NCI-H446 treated with DMSO at 0.1 percent for 48 hours (cell line): ENCODE measurements at places on chromosomes 16 and 17.

GRCh38 chr17:29369831-29370735, 20.1 kb upstream of the TAOK1 start:
- DNase-seq: peak; percentile 60

GRCh38 chr16:9602189-9602588, 510.7 kb downstream of the HAPSTR1 start:
- no peak for DNase-seq

DNA sequence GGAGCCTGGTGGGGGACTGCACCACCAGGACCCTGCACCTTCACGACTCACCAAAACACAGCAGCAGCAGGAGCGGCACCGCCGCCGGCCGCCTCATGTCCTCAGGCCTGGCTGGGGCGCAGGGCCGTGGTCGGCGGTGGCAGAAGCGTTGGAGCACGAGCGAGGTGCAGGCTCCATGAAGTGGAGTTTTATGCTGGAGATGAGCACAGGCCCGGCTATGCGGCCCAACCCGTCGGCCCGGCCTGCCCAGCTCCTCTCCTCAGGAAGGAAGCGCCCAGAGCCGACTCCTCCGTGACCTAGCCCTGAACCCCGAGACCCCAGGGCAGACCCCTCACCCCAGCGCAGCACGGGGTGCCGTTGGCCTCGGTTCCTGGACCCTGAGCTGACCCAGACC, at the start of gene PRSS27:
TSS of gene PRSS27 (minus strand) at position 161 of the 394 bp plus-strand sequence. CDS start at position 97, 64 bp downstream.
- DNase-seq: no peak

DNA sequence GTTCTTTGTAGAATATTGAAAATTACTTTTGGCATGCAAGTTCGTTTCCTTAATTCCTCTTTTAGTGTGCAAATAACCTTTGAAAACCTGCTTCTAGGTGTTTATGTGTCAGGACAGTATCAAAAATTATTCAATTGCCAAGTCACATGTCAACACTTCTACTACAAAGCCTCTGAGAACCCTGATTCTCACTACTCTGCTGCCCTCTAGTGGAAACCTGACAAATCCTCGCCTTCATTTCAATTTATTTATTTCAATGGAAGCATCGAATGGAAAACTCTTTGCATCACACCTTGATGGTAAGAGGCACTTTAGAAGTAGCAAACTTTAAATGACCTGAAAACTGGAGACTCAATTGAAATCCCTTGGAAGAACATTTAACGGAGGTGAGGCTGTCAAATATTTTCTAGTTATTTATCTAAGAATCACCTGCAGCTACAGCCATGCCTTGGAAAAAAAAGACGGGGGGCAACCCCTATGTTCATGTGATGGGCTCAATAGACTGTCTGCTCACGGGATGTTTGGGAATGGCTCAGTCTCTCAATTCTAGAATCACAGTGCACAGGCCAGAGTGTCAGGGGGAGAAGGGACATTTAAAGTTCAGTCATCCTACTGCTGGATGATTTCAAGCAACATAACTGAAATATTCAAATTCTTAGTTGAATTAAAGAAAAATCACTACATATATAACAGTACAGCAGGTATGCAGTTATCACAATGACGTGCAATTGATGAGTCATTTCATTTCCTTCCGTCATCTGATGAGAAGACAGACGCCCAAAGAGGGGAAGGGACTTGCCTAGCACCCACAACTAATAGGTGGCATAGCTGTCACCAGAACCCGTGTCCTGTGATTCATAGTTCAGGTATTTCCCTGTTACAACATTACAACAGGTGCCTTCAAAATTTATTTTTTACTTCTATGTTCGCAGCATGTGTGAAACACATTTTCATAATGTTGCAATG, 563.9 kb downstream of the TOX3 start:
- peak; percentile 21 for DNase-seq

GRCh38 chr17:73227944-73228343, 33.7 kb downstream of the CPSF4L start:
- no peak for DNase-seq

DNA sequence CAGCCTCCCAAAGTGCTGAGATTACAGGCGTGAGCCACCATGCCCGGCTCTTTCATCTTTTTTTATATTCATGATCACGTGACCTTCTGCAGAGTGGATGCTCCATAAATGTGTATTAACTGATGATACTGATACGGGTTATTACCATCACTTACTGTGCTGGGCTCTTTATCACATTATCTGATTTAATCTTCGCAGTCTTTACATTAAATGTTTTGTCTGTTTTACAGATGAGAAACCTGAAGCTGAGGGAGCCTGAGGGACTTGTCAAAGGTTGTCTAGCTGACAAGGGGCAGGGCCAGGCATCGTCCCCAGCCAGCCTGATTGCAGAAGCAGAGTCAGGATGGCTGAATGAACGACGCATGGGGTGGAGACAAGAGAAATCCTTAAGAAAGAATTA, 104.4 kb downstream of the NTN1 start:
- DNase-seq: no peak

GRCh38 chr16:15870011-15870410, 13.2 kb upstream of the MYH11 start:
- no peak for DNase-seq

DNA sequence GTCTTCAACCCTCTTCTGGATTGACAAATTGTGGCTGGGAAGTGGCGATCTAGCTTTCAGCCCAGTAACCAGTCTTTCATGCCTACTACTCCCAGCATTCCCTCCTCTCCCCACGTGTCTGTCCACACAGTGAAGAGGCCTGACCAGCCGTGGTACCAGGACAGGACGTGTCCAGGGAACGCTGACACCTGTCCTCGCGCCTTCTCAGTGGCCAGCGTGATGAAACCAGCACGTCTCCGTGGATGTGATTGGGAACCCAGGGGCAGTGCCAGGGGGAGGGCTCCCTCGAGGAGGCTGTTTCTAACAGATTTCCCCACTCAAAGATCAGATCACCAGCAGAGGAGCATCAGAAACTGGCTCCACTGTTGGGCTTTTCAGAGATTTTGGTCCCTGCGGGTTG, 69.1 kb downstream of the RPA1 start:
- DNase-seq: no peak

GRCh38 chr17:12990926-12991325, 26.9 kb downstream of the ELAC2 start:
- no peak for DNase-seq

DNA sequence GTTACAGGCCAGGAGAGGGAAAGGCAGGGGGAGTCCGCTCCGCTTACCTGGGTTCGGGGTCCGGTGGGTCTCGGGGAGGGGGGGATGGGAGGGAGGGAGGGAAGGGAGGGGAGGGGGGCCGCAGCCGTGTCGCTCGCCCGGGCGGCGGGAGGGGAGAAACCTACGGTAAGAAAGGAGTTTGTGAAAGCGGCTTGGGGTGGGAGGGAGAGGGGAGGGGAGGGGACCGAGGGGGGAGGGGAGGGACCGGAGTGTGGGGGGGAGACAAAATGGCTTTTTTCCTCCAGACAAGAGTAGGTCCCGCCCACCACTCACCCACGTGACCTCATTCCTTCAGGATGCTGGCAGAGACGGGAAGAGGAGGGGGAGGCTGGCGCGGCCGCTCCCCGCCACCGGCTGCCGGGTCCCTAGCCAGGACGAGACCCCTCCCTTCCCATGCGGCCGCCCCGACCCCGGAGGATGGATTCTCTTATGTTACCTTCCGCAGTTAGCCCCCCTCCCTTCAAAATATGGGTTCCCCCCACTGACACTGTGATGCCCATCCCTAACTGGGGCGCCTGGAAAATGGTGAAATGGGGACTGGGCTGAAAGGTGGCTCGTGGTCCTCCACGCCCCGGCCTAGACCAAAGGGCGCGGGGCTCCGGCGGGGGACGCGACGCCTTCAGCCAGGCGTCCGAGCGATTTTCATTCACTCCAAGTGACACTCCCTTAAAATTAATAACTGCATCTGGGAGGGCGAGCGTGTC, at the start of gene PCGF2:
TSS of gene PCGF2 (minus strand) at position 188 of the 743 bp plus-strand sequence. CDS start 7,934 bp downstream, outside the sequence.
- DNase-seq: peak; percentile 80

DNA sequence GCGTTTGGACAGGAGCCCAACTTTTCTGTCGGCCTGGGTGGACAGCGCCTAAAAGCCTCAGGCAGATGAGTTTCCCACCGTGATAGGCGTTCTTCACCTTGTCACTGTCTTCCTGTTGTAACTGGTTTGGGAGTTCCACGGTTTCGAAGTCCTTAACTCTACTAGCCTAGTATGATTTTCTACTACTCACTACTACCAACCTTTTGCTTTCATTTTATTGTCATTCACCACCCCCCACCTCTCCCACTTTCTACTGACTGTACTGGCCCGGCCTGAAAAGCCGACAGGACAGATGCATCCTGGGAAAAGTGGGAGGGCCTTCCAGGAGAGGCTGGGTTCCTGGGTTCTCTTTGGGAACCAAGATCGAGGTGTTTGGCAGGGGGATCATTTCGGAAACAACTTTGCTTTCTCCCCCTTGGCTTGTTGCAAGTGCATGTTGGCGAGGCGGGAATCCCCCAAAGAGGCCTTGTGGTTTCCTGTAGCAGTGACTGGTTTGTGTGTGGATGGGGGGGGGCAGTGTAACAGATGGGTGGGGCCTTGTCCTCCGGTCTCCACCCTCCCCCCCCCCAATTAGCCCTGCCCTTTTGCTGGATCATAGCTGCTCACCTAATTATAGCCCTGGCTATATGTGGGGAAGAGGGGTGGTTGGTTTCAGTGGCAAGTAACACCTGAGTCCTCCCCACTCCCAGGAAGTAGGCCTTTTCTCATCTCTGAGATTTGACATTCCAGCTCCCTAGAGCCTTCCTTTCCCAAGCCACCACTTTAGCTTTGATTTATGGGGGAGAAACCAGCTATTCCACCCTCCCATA, 1.4 kb downstream of the EIF5A start:
- peak; percentile 53 for DNase-seq

- no peak for DNase-seq
Observed at GRCh38 chr16:22961206-22961605, 147.2 kb downstream of the HS3ST2 start.

DNA sequence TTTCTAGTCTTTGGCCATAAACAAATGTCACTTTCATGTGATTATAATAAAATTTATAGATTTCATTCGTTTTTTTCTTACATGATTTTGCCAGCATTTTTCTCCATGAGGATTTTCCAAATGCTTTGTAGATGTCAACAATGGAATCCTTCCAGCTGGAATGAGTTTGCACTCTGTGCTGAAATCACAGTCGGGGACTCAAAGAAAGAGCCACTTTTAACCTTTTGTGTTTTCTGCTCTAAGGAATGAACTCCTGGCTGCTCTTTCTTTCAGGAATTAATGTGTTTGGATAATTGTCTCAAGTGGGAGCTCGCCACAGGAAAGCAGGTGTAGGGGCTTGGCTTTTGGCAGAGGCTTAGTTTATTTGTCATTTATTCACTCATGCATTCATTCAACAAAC, 372.3 kb upstream of the SALL1 start:
- no peak for DNase-seq

DNA sequence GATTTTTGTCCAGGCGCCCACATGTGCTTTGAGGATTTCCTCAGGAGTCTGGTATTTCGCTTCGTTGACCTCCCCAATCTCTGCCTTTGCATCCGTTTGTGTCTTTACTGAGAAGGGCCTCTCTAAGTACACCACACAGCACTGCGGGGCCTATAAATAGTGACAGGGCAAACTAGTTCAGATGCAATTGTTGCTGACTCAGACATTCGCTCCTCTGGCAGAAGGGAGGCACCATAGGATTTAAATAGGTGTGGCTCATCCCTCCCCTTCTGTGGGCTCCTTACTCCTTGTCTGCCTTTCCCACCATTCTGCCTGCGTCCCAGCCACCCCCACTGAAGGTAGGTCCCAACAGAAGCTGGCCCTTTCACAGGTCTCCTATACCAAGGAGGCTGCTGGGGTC, 192.3 kb downstream of the SHISA9 start:
- DNase-seq: no peak

- no peak for DNase-seq
Observed at GRCh38 chr16:69384974-69385373, 833 bp downstream of the TERF2 start.

DNA sequence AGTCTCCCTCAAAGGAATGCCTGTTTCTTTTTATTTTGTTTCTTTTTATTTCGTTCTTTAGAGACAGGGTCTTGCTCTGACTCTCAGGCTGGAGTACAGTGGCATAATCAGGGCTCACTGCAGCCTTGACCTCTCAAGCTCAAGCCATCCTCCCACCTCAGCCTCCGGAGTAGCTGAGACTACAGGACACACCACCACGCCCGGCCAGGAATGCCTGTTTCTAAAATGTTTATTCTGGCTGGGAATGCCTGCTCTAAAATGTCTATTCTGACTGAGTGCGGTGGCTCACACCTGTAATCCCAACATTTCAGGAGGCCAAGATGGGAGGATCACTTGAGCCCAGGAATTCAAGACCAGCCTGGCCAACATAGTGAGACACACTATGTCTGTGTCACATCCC, 2.5 kb upstream of the MMP28 start:
- no peak for DNase-seq

- no peak for DNase-seq
Observed at GRCh38 chr17:22692066-22692805, 999.9 kb downstream of the KCNJ18 start.

DNA sequence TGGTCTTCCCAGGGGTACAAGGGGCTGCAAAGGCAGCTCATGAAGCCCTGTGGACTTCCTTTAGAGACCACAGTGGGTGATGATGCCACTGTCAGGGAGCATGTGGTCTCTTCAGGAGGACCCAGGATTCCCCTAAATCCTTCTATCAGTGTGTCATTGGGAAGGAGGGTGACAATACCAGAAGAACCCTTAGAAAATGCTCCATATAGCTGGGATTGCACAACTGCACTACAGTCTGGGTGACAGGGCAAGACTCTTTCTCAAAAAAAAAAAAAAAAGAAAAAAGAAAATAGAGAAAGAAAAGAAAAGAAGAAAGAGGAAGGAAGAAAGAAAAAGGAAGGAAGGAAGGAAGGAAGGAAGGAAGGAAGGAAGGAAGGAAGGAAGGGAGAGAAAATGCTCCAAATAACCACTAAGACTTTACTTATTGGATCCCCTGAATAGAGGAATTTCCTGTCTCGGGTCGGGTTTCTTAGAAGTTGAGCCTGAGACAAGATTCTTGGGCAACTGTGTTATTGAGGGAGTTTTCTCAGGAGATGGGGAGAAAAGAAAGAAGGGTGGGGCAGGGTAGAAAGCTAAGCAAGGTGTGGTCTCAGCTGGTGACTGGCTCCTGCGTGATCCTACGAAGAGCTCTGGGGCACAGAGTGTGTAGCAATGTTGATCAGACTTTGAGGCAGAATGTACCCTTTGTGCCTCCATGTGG, 83.1 kb upstream of the DNAH9 start:
- no peak for DNase-seq

DNA sequence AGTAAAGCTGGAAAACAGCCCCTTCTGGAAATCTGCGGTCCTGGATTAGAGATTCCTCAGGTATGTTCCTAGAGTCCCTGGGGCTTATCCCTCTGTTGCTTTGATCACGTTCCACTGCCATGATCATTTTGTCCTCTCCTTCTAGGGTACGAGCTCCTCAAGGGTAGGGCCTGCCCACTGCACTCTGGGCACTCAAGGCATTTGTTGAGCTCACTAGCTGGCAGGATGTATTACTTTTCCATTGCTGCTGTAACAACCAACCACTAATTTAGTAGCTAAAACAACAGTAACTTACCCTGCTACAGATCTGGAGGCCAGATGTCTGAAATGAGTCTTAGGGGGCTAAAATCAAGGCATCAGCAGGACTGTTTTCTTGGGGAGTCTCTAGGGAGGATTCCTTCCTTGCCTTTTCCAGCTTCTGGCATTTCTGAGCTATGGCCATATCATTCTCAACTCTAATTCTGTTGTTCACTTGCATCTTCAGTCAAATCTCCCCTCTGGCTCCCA, 65.7 kb downstream of the ARSG start:
- DNase-seq: no peak
